ENCODE measurements at places on chromosomes 4 and X.
A peak's percentile ranks its signal among the peaks of the same experiment; 100 is the strongest.

DNA sequence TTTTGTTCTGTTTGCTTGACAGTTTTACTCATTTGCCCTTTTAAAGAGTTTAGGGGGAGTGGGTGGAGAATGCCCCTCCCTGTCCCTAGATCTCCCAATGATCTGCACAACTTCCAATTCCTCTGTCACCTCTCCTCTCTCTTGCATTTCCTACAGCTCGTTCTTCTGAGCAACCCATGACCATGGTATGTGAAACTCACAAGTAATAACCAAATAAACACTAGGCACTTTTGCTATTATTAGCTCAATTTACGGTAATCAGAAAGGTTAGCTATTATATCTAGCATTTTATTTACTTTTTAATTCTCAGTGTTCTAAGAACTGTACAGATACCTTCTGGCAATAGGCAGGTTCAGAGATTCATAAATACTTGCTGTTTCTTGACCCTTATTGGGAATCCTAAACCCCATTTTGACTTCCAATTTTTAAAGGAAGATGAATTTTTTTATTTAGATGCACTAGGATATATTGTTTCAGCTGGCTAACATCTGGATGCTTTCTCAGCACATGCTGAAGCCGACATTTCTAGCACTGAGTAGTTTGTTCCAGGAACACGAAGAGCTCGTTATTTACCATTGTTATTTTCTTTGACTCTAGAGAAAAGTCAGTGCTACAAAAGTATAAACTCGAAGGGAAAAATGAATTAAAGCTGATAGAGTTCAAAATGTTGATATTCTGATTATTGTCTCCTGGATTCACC lies 194.7 kb upstream of the TLL1 start:
- no peak for DNase-seq

GRCh38 chr4:95348418-95348817 lies 200.4 kb downstream of the UNC5C start:
- DNase-seq: no peak

DNA sequence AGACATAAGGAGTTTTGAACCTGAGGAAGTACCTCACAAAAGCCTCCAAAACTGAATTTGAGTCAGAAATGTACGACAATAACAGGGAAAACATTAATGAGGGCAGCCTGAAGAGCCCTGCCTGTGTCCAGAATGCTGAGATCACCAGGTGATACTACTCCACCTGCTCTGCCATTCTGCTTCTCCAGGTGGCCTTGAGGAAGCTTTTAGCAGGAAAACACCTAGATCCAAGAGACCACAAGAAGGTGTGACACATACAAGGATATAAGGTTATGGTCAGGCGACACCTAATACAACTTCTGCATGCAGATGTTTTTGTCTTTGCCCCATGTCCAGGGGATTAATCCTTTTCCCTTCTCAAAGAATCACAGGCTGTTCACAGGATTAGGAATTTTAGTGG lies 15.3 kb downstream of the SOWAHB start:
- DNase-seq: no peak

DNA sequence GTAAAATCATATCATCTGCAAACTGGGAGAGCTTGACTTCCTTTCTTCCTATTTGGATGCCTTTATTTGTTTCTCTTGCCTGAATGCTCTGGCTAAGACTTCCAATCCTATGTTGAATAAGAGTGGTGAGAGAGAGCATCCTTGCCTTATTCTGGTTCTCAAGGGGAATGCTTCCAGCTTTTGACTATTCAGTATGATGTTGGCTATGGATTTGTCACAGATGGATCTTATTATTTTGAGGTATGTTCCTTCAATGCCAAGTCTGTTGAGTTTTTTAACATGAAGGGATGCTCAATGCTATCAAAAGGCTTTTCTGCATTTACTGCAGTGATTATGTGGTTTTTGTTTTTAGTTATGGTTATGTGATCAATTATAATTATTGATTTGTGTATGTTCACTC lies 2144.6 kb upstream of the TENM3 start:
- no peak for DNase-seq

DNA sequence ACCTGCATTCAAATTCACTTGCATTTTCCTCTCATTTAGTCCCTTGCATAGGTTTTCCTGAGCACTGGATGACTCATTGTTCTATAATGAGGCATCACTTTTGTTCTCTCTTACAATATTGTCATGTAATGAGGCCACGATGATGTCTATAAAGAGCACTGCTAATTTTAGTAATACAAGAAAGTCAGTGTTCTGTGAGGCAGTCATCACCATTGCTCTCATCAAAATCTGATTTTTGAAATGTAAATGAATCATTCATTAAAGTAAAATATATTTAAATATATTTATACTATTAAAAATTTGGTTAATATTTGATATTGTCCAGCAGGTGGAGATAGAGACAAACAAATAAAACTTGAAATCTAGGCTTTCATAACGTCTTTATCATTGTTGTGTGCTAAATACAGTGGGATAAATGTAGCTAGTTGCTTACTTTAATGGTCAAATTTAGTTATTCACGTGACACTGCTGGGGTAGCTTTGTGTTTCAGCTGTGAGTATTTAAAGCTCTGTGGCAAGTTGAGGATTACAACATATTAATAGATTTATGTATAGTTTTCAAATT lies 15.4 kb downstream of the HMGB2 start:
- DNase-seq: no peak

DNA sequence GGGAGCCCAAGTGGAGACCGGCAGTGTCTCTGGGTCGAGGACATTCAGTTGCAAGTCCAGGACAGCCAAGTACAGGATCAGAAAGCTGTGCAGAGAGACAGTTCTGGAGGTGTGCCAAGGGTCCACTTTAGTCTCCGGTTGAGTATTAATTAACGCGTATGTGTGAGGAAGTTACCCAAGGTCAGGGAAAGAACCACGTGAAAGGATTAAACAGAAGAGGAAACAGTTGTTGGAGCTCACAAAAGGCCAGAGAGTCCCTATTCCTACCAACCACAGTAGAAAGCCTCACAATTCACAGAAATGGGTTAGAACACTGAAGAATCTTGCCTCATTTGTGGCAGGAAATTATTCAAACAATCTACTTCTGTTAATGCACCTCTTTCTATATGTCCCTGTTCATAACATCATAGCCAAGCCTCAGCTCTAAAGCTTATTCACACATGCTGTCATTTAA lies 17.9 kb upstream of the NSUN7 start:
- DNase-seq: no peak

GRCh38 chr4:94728056-94728766 lies 29.5 kb upstream of the BMPR1B start:
- DNase-seq: no peak

- no peak for DNase-seq
These were observed 10.5 kb downstream of the PRKG2 start for GRCh38 chr4:81204571-81204970.

- no peak for DNase-seq
These were observed 20.9 kb upstream of the ZRSR2 start for GRCh38 chrX:15769300-15769954.

GRCh38 chr4:25123236-25123635 lies 37.0 kb downstream of the SEPSECS start:
- no peak for DNase-seq

DNA sequence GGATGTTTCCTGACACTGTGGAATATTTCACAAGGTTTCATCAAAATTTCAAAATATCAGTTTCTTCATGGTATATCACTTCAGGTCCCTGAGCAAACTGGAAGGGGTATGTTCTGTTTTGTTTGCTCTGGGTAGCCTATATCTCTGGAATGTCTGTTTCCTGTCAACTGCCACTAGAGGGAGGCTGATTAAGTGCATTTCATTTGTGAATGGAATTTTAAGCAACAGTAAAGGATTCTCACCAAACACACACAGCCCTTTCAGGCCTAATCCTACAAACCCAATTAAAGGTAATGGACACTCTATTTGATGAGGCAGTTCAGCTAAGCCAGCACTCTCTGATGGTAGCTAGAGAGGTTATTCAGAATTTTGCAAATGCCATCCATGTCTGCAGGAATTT lies 307.1 kb downstream of the TEX13A start:
- no peak for DNase-seq

DNA sequence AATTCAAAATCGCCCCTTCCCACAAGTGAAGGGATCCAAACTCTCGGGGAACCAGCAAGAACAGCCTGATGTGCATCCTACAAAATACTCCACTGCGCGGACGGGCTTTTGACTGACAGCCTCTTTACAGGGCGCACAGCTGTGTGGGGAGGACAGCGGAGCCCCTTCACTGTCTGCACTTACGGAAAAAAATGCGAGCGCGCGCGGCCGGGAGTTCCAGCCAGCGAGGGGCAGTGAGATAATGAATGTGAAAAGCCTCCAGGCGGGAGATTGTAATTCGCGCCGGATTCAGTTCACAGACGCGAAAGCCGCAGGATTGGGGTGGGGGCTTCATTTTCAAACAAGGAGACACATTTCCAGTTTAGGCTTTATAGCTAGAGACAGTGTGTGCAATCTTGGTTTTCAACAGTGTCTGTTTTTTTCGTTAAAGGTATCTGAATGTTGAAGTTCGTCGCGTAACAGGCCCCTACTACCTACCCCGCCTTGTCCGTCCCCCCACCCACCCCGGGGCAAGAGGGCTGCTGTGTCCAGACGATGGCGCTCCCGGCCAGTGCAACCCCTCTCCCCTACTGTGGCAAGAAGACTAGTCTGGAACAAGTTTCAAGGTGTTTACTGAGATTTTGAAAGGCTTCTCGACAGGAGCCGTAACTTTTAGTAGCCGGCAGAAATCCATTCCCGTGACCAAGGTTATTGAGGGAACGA lies 1.7 kb upstream of the GPR50 start:
- DNase-seq: no peak

DNA sequence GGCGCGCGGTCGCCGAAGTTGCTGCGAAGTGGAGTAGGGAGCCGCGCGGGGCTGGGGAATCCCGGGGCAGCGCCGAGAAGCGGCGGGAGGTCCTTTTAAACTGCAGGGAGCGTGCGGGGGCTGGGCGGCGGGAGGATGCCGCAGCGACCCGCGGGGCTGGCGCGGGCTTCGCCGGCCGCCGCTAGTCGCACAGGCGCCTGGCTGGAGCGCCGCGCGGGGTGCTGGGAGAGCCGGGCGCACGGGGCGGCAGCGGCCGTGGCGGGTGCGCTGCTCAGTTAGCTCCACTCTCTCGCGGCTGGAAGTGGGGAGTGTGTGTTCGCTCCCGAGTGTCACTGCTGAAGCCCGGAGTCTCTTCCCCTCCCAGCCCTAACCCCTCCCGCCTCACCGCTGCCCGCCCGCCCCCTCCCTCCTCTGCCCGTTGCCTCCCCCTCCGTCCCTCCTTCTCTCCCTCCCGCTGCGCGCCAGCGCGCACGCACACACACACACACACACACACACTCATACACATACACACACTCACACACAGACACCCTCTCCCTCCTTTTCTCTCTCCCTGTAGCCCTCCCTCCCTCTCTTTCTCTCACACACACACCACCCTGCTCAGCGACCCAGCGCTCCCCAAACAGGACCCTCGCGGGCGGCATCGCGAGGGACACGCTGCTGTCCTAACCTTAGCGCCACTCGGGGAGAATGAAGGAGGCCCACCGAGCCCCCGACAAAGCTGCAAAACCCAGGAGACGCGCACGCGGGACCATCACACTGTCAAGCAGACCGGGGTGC lies at the start of gene NDNF:
Gene NDNF (minus strand): TSS at position 312 of the 780 bp plus-strand sequence. CDS start 26,698 bp downstream, outside the sequence.
- peak; percentile 27 for DNase-seq

- DNase-seq: no peak
These were observed 1.3 kb downstream of the USP9X start for GRCh38 chrX:41086627-41086932.

DNA sequence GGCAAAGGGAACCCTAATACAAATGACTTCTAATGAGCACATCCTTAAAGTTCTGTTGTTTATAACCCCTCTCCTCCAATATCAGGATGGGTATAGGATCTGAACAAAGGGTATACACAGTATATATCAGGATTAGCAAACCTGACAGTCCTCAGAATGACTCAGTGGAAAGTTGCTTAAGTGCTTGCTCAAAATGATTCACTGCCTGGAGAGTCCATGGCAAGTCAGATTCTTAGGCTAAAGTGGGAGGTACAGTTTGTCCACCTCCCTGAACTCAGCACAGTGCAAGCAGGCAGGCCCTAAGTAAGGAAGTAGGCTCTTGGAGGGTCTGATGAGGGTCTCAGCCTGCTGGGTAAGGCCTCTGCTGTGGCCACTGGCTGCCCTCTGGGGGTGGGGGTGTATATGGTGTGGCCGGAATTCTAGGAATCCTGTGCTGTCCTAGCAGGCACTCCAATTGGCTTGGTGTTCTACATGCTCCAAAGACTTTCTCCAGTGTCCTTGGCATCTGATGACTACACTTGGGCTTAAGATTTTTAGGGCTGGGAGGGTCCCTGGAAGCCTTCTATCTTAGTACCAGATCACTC lies 54.3 kb downstream of the CHRDL1 start:
- no peak for DNase-seq

Measured in stimulated activated CD8-positive, alpha-beta memory T cell treated with anti-CD3 and anti-CD28 coated beads, Interleukin-2, amount 100 ng/mL, for 48 hours (primary cell).